Esophagus muscularis mucosa (tissue), 4 donors: ENCODE measurements at places on chromosomes 12 and 14. TPM values are rescaled to one million over a fixed set of nuclear protein-coding genes. Genes with fewer than 3 reads are reported as not detected.

GRCh38 chr12:47219243-47219642, 139.5 kb upstream of the AMIGO2 start:
- no peak for DNase-seq
- H3K36me3 ChIP-seq = no peaks in the 10 kb centered on the region

- no peak for DNase-seq
- no peak overlapping the region for H3K27ac ChIP-seq
- H3K4me3 ChIP-seq = no peak overlapping the region
- H3K27me3 ChIP-seq = no peaks in the 10 kb centered on the region
Observed at GRCh38 chr12:62995097-62995496, 60.1 kb upstream of the PPM1H start.

DNA sequence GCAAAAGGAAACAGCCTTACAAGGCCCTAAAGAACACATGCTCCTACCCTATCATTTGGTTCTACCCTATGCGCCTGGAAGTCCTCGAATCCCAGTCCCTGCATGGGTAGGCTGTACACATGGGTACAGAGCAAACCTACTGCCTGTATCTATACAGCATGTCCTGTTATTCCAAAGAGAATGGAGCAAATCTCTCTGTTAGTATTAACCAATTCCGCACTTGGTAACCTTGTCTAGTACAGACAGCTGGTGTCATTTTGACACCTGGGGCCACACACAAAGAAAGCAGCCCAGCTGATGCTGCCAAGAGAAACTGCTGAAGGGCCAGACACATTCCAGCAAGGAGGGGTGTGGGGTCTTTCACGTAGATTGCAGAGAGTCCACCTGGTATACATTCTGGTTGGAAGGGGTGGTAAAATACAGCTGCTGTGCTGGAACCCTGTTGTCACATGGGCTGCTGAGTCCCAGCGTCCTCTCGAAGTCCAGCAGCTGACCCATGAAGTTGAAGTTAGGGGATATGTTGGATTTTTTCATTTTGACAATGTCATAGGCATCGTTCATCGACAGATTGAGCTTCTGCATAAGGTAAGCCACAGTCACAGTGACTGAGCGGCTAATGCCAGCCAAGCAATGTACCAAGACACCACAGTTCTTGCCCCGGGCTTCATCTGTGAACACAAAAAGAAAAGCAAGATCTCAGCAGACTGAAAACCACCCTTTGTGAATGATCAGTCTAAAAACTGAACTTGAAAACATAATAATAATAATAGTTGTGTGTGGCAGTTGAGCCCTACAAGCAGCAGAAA, 3.2 kb downstream of the DUSP6 start:
- no peak for DNase-seq
- peaks cover 60% of the 10 kb centered on the region for H3K4me1 ChIP-seq
- H3K36me3 ChIP-seq = peaks cover 18% of the 10 kb centered on the region
- H3K4me3 ChIP-seq = peak overlapping the region; percentile 90
- no peaks in the 10 kb centered on the region for H3K27me3 ChIP-seq

- DNase-seq = no peak
- no peaks in the 10 kb centered on the region for H3K36me3 ChIP-seq
- no peak overlapping the region for H3K27ac ChIP-seq
- no peak overlapping the region for H3K4me3 ChIP-seq
- peaks cover 32% of the 10 kb centered on the region for H3K4me1 ChIP-seq
Observed at GRCh38 chr14:36515105-36515593, 4.9 kb downstream of the NKX2-1 start.

The LRP1 gene
- total RNA-seq = 338 TPM

- no peaks in the 10 kb centered on the region for H3K36me3 ChIP-seq
- no peak overlapping the region for H3K27ac ChIP-seq
- H3K4me1 ChIP-seq = no peaks in the 10 kb centered on the region
- DNase-seq = no peak
Observed at GRCh38 chr12:25186788-25187402, 8.1 kb downstream of the DNAI7 start.
